ENCODE measurements at places on chromosomes 4 and X. TPM values are rescaled to one million over a fixed set of nuclear protein-coding genes. Genes with fewer than 3 reads are reported as not detected.

PHOX2B gene
- total RNA-seq, result not detected

RHOXF1 gene
- total RNA-seq, result 1.4 TPM

DNA sequence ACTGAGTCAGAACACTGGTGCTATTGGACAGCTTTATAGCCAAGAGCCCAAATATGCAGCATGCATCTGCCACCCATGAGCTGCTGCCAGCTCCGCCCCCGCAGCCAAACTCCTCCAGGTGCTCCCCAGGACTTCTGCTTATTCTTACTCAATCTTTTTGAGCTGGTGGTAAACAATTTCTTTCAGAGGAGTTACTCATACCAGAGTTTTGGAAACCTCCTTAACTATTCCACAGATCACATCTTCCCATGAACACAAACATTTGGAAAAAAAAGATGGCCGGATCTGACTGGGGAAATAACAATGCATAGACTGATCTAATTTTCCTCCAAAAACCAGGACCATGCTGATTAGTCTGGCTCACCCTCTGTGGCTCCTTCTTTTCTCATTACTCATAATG lies 399.9 kb downstream of the GPM6A start:
- H3K27me3 ChIP-seq, result no peaks in the 10 kb centered on the region
- no peaks in the 10 kb centered on the region for H3K36me3 ChIP-seq
- no peak overlapping the region for H3K4me3 ChIP-seq
- no peak overlapping the region for H3K27ac ChIP-seq

SMR3B gene
- total RNA-seq, result not detected

FHDC1 gene
- total RNA-seq, result 0.10 TPM

DNA sequence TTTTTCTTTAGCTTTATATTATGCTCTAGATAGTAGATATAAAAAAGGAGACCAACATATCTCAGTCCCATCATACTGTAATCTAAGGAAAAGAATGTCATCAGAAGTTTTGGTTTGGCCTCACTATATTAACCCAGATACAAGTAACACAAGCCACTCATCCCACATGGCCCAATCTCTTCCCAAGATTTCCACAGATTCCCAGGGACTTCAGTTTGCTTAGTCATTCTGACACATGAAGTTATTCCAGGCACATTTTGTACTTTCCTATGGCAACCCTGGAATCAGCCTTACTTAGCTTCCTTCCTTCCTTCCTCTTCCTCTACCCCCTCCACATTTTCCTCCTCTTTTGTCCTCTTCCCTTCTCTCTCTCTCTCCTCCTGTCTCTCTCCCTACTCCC lies 21.7 kb upstream of the DCLK2 start:
- no peaks in the 10 kb centered on the region for H3K27me3 ChIP-seq
- no peaks in the 10 kb centered on the region for H3K4me1 ChIP-seq
- no peaks in the 10 kb centered on the region for H3K36me3 ChIP-seq
- no peak overlapping the region for H3K27ac ChIP-seq

- no peak overlapping the region for H3K27ac ChIP-seq
- no peak overlapping the region for H3K4me3 ChIP-seq
- no peaks in the 10 kb centered on the region for H3K4me1 ChIP-seq
- H3K27me3 ChIP-seq, result no peaks in the 10 kb centered on the region
Measured at GRCh38 chr4:163063891-163064290, 102.8 kb downstream of the NAF1 start.

SCRG1 gene
- not detected for total RNA-seq

DNA sequence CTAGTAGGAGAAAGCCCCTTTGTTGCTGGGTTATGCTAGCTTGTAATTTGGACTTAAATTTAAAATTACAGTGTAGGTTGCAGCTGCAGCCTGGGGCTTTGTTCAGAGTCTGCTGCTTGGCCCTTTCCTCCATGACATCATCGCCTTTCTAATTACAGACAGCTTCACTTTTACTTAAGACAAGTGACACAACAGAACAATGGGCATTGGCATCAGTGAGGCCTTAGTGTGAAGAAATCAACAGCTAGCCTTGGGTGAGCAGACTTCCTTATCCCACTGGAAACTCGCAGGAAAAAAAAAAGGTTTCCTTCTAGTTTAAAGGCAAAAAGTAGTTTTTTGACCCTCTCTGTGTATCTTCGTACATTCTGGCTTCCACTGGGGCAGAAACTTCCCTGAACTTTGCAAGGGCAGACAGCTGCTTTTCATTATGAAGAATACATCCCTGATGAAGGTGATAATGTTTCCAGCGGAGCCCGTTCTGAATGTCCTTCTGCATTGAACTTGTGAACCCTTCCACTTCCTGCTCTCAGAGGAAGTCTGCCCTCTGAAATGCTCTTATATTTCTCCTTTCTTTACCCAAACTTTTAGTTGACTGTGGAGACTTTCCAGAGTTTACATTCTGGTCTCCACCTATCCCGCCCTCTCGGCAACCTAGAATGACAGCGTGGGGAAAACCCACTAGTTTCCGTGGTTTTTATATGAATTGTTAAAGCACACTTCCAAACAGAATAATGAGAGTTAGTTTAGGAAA lies 123.2 kb upstream of the FAM9C start:
- no peaks in the 10 kb centered on the region for H3K27me3 ChIP-seq
- peak overlapping the region; percentile 19 for H3K4me3 ChIP-seq
- H3K27ac ChIP-seq, result peak overlapping the region; percentile 56
- H3K4me1 ChIP-seq, result peaks cover 11% of the 10 kb centered on the region
- no peaks in the 10 kb centered on the region for H3K36me3 ChIP-seq

GIMD1 gene
- not detected for total RNA-seq

Data from naive thymus-derived CD4-positive, alpha-beta T cell (primary cell).